NCI-H2081 treated with DMSO at 0.1 percent for 48 hours (cell line): ENCODE measurements at places on chromosomes 3 and 15.

DNA sequence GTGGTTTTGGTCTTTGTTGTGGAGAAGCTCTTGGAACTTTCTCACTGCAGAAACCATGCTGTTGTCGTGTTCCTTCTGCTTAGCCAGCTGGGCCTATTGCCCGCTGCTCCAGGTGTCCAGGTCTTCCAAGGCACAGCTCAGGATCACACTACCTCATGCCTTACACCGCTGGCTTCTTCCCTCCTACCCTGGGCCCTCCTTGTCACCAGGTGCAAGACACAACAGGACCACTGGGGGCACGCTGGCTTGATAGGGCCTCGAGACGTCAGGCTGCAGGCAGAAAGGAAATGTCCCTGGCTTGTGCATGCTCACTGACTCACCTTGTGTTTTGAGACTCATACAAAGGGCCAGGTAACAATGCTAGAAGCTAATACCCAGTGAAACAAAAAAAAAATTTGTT is 32.3 kb downstream of the PAQR9 start:
- DNase-seq = no peak

GRCh38 chr3:98343647-98344507 is 9.8 kb upstream of the OR5K4 start:
- peak; percentile 19 for DNase-seq

DNA sequence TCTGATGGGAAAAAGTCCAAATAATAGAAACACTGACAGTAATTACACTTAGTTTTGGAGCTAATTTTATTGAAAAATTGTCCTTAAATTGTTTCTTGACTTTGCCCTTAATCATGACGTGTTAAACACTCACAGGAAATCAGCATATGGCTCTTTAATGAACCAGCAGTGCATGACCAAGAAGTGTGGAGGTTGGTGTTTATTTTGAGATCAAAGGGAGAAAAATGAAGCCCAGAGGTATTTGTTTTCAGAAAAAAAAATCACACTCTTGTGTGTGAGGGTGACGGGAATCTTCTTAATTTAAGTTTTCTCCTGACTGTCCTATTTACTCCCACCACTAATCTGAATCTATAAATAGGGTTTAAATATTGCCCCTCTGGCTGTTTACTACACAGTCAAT is 28.8 kb upstream of the SYNM start:
- no peak for DNase-seq

GRCh38 chr15:61780278-61780980 is 279.8 kb downstream of the VPS13C start:
- DNase-seq = no peak

DNA sequence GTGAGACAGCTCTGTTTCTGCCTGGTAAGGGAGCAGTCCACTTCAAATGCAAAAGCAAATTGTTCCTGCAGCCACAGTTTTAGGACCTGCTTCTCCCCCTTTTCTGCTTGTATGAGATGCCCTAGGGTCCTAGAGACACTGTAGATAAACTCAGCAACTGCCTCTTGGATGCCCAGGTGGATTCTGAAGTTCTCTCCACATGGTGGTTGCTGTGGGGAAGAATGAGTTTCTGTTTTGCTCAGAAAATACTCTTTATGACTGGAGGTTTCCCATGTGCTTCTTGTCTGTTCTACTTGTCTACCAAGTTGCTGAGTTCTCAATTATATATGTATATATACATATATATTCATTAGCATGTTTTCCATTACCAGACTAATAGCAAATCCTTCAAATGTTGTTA is 5.6 kb upstream of the ZNF80 start:
- DNase-seq = no peak

- no peak for DNase-seq
These were observed 253.8 kb upstream of the COL8A1 start for GRCh38 chr3:99384596-99384995.

DNA sequence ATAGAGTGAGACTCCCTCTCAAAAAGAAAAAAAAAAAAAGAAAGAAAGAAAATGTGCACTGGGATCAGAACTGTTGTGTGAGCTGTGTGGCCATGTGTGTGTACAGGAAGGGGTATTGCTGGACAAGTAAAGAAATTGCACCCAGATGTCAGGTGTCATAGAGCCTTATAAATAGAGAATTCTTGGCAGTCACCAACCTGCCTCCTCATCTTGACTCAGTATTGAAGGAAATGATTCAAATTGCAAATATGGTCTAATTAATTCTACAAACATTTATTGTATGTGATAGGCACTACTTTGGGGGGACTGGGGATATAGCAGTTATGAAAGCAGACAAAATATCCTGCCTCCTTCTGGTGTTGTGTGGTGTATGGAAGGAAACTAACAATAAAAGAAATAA is 243.8 kb upstream of the TTC14 start:
- DNase-seq = no peak

- DNase-seq = no peak
These were observed 643.4 kb upstream of the ARPP21 start for GRCh38 chr3:34995796-34996430.

DNA sequence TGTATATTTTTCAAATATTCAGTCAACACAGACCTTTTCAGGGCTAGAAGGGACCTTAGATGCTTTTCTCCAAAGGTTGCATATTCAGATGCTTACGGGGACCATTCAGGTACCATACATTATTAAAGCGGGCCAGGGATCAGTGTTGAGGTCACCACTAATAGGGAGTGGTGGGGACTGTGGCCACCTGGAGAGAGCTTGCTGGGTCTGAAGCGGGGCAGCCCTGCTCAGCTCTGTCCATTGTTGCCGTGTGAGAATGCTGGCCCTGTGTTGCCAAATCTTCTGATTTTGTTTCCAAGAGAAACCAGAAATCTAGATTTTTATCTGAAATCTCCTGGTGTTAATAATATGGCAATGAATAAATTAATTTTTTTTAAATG is 23.7 kb downstream of the ABHD2 start:
- no peak for DNase-seq

- DNase-seq = no peak
These were observed 272.4 kb downstream of the TIGIT start for GRCh38 chr3:114566162-114566755.

DNA sequence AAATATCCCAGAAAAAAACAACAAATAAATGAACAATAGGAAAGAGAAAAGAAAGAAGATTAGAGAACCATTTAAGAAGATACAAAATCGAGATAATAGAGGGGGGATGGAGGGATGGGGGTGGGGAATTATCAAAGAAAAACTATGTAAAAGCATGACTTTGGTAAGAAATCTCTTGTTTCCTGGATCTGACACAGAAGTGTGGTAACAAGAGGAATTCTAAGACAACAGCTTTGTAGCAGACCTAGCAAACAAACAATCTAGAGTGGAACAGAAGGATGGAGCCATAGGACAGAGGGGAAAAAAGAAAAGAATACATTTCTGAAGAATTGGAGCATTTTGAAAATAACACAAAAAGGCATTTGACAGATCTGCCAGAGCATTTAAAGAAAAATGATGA is 49.3 kb upstream of the HEG1 start:
- DNase-seq = no peak

DNA sequence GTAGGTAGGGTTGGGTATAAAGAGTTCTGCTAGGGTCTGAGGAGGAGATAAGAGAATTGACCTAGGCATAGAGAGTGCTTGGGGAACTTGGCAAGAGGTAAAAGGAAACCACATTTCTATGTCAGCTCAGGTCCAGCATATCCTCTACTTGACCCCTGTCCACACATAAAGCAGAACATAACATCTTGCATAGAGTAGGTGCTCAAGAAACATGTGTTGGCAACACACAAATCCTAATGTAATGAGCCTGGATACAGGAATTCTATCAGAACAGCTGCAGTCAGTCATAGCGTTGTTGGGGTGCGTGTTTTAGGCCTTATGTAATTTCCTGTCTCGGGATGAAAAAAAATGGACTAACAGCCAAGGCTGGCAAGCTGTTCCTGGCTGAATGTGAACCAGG is 35.0 kb upstream of the PLCL2 start:
- no peak for DNase-seq

DNA sequence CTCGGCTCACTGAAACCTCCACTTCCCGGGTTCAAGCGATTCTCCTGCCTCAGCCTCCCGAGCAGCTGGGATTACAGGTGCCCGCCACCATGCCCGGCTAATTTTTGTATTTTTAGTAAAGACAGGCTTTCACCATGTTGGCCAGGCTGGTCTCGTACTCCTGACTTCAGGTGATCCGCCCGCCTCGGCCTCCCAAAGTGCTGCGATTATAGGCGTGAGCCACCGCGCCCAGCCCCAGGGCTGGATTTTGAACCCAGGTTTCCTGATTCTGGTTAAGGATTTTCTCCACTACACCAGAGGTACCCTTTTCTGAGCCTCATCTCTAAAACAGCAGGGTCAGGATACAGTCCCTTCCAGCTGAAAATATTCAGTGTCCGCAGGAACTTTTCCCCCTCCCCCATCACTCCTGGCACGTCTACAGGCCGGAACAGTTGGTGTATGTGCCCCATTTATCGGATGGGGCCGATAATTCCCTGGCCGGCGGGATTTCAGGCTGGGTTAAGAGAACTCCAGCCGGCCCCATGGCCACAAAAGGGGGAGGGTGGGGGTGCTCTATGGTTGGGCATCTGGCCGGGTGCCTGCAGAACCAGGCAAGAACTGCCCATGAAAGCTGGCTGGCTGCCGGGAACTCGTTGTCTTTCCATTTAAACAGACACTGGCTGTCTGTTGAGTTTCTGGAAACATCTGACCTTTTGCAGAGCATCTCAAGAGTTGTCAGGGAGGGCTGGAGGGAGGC is 26.8 kb upstream of the SEMA4B start:
- no peak for DNase-seq

DNA sequence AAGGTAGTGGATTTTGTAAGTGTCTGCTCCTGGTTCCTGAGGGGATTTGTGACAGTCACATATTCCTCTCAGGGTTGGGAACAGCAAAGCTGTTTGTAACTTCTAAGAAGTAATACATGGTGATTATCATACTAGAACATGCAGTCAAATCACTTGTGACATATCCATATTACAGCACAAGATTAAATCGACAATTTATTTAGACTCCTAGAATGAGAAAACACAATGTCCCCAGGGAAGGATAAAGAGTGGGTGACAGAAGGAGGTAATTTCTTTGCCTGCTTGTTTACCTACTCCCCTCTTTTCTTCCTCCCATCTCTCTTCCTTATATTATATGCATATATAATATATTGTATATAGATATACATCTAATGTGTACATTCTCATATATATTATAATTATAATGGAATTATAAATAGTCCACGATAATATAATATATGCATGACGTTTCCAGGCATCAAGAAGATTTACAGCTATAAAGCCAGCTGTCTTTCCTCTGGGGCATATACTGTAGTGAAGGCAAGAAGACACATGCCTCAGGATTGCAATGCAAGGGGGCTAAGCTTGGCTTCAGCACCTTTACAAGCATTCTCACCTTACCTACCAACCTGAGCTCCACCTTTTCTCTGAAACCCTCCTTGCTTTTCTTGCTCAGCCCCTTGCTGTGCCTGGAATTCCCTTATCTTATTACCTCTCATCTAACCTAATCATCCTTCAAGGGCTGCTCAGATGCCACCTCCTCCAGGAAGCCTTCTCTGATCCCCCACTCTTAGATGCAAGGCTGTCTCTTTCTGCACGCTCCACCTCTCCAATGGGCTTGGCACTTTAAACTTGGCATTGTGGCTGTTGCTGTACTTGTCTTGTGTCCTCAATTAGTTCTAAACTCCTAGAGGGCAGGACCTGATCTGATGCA is 73.1 kb upstream of the PIAS1 start:
- no peak for DNase-seq

DNA sequence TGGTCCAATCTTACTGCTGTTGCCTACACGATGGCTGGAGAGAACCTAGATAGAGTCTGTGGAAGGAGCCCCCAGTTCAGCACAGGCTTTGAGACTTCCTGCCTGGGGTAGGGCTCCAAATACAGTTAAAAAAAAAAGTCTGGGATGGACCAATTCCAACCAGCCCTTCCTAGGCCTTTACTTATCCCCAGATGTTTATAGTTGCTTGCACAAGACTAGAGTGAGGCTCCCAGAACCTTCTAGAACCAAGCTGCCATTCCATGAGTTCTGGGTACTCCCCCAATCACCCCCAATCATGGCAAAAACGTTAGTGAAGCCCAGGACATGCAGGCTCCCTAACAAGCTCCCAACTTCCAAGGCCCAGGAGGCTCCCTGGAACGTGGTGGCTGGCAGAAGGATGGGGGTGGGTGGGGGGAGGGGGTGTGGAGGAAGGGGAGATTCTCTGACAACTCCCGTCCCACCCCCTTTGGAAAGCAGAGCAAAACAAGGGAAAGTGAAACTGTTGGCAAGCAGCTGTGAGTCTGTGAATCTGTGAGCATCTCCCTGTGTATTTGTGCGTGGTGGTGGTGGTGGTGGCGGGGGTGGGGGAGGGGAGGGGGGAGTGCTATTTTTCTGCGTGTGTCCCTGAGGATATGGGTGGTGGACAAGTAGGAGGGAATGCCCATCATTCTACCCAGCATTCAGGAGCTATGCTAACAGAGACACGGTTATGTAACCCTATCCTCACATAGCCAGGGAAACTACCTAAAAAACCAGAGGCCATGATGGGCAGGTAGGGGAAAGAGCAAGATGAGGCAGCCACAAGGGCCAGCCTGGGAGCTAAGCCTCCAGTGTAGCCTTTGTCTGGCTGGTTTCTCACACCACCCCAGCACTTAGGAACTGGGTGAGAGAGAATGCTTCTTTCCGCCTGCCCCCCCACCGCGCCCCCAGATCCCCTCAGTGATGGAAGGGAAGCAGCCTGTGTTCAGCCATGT is 2.0 kb downstream of the MST1R start:
- DNase-seq = no peak

- DNase-seq = no peak
These were observed 115.4 kb upstream of the GADL1 start for GRCh38 chr3:31009881-31010280.

DNA sequence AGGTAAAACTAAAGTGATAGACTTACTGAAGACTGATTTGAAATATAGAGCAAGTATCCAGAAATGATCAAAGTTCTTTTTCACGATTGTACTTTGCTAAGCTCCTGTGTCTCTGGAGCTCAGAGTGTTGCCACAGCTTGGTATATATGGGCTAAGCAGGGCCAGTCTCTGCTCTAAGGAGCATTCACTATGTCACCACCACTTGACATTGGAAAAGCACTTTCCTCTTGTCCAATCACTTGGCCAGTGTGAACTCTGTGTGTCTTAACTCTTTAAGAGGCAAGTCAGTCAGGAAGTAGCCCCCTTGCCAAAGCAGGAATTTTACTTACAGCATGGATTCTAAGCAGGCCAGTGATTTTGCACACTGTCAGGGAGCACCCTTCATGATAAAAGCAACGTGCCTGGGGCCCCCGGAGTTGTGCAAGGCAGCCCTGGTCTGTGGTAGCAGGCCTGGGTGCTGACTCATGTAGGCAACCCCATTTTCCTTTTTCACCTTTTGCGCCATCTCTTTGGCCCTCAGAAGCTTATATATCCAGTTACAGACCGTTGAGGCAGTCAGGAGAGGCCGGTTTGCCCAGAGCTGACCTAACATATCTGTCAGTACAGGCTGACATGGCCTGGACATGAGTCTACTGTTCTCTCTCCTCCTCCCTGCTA is 73.0 kb downstream of the HCN4 start:
- no peak for DNase-seq

DNA sequence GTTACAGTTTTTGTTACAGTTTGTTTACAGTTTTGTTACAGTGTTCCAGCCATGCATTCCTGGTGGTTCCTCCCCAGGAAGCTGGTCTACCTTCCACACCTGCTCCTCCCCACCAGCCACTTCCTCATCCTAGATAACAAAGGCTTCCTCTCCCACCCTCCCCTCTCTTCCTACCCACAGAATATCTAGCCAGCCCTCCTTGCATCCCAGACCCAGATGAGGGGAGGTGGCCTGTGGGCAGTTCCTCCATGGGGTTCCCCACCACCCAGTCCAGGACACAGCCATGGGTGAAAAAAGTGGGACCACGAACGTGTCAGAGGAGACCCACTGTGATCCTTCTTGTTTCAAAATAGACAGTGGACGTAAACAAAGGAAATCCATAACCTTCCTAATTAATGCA is 122.8 kb upstream of the ABHD17C start:
- no peak for DNase-seq
